ENCODE measurements at places on chromosomes 4 and X.
A peak's percentile ranks its signal among the peaks of the same experiment; 100 is the strongest.

GRCh38 chr4:143623896-143624295, 76.6 kb downstream of the FREM3 start:
- DNase-seq: no peak

- DNase-seq: no peak
Observed at GRCh38 chr4:190020790-190021717, 6.0 kb downstream of the FRG2 start.

- no peak for DNase-seq
Observed at GRCh38 chr4:90080116-90080515, 47.1 kb upstream of the CCSER1 start.

GRCh38 chr4:147913137-147913536, 181.2 kb downstream of the ARHGAP10 start:
- DNase-seq: no peak

- no peak for DNase-seq
Observed at GRCh38 chrX:21912989-21913388, 27.5 kb upstream of the SMS start.

- no peak for DNase-seq
Observed at GRCh38 chr4:102543030-102543928, 42.1 kb downstream of the NFKB1 start.

DNA sequence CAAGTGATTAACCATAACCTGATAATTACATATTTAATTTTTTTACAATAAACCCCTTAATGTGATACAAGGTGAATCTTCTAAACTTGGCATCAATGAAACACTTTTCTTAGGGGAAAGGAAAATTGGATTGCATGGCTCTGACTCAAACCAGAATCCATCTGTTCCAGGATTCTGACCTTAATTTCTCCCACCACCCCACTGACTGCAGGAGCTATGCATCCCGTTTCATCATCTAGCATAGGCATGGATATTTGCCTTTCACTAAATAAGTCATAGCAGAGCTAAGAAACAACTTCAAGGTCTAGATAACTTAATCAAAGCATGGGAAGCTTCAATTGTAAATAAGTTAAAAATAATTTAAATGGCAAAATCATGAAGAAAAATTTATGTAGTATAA, 156.3 kb downstream of the BTC start:
- no peak for DNase-seq

DNA sequence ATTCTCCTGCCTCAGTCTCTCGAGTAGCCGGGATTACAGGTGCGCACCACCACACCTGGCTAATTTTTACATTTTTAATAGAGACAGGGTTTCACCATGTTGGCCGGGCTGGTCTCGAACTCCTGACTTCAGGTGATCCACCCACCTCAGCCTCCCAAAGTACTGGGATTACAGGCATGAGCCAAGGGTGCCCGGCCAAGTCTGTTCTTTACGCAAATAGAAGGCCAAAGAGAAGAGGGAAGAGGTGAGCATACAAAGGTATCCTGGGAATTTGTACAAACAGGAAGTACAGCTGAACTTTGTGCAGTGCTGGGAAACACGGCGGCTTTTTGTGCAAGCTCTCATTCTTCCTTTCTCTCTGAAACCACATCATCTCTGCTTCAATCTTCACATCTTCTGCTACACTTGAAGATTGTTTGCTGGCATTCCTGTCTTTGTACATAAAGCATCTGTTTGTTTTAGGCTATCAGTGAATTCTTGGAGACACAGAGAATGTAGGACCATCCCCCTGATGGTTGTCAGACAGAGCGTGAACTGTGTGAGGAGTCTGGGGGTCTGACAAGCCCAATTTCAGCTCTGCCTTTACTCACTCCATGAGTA, 71.9 kb upstream of the PRSS48 start:
- no peak for DNase-seq

GRCh38 chrX:8341814-8342590, 122.6 kb upstream of the VCX3B start:
- DNase-seq: no peak

- no peak for DNase-seq
Observed at GRCh38 chr4:104393655-104394324, 100.9 kb downstream of the CXXC4 start.

DNA sequence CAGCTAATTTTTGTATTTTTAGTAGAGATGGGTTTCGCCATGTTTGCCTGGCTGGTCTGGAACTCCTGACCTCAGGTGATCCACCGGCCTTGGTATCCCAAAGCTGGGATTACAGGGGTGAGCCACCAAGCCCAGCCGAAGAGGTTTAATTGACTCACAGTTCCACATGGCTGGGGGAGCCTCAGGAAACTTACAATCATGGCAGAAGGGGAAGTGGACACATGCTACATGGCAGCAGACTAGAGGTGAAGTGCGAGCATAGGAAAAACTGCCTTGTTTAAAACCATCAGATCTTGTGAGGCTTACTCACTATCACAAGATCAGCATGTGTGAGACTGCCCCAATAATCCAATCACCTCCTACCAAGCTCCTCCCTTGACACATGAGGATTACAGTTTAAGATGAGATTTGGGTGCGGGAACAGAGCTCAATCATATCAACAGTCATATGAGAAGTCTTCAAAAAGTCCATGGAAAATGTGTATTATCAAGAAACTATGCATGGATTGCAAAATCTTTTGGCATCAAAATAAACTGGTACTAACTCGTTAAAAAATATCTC, 25.8 kb upstream of the RPL39 start:
- DNase-seq: no peak

- DNase-seq: no peak
Observed at GRCh38 chr4:25861951-25862410, 807 bp downstream of the SEL1L3 start.

GRCh38 chr4:139665690-139666529, at the start of gene MGST2:
Gene MGST2, plus strand, starts transcription at chr4:139665819. Its CDS starts 201 bp downstream, at chr4:139666020.
- no peak for DNase-seq

- DNase-seq: no peak
Observed at GRCh38 chr4:110184140-110184790, 14.2 kb downstream of the ELOVL6 start.

DNA sequence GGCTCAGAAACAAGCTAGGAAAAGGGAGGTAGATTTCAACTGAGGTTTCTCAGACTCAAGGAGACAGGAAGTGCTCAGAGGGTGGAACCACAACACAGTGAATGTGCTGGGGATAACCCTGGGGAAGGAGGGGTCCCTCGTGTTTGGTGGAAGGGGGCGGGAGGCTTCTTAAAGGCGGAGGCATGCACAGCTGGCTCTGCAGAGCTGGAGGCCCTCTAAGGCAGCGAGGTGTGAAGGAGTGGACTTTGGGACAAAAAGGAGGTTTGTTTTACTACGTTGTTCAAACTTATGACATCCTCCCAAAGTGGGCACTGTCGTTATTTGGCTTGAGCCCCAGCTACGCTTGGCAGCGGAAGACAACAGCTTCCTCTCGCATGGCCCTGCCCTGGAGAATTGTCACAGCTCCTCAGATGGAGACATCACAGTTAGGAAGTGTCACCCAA, 21.7 kb upstream of the MTM1 start:
- peak; percentile 4 for DNase-seq

- no peak for DNase-seq
Observed at GRCh38 chrX:12741416-12741815, 49.8 kb upstream of the PRPS2 start.

DNA sequence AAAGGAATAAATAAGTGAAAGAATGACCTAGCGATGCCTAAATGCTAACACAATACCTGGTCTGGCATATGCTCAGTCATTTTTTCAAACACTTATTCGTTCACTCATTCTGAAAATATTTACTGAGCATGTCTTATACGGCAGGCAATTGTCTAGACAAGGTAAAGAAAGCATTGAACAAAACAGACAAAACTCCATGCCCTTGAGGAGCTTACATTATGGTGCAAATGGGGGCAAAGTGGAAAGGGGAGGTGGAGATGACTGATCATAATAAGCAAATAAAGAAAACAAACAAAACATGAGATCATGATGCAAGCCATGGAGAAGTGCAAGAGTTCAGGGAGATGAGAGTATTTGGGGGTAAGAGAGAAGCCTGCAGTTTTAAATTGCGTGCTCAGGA, 334.6 kb upstream of the PPARGC1A start:
- no peak for DNase-seq

GRCh38 chr4:112418092-112418491, 97.9 kb downstream of the NEUROG2 start:
- DNase-seq: no peak

DNA sequence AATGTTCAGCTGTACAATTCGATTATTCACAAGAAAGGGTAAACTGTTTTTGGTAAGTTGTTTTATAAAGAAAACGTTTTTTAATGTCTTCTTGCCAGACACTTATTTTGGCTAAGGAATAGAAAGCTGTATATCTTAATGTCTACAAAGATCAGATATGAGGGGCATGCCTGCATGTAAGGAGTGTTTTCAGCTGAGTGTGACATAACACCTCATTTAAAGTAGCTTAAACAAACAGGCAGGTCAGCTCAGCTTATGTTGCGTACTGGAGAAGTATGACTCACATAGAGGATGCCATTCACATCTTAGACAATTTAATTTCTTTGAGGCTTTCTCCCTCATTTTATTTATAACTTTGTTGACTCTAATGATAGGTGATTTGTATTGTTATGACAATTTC, 30.4 kb downstream of the LAMTOR3 start:
- no peak for DNase-seq

- peak; percentile 54 for DNase-seq
Observed at GRCh38 chrX:119690921-119691716, 1.8 kb downstream of the SEPTIN6 start.

GRCh38 chr4:78749258-78749971, 26.7 kb upstream of the BMP2K start:
- no peak for DNase-seq

- DNase-seq: no peak
Observed at GRCh38 chr4:93437991-93438390, 390.6 kb upstream of the ATOH1 start.

GRCh38 chr4:10034612-10035104, 13.4 kb upstream of the SLC2A9 start:
- DNase-seq: no peak

DNA sequence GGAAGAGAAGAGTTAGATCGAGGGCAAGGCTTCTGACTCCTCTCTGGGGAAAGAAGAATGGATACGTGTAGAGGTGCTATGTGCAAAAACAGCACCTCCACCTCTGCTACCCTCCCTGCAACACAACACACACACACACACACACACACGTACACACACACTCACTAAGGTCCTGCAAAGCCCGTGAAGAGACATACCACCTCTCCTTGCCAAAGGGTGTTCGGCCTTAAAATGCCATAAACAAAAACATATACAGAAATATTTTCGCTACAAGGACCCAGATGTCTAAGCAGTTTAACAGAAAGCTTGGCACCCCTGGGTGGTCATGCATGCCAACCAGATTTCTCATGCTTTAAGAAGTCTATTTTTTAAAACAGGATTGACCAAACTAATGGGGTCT, 1.5 kb downstream of the TIFA start:
- no peak for DNase-seq

GRCh38 chr4:103150677-103151076, 47.5 kb downstream of the CENPE start:
- DNase-seq: no peak

- no peak for DNase-seq
Observed at GRCh38 chr4:94767446-94767845, 9.7 kb downstream of the BMPR1B start.

- no peak for DNase-seq
Observed at GRCh38 chr4:176800891-176801534, 8.3 kb upstream of the VEGFC start.

DNA sequence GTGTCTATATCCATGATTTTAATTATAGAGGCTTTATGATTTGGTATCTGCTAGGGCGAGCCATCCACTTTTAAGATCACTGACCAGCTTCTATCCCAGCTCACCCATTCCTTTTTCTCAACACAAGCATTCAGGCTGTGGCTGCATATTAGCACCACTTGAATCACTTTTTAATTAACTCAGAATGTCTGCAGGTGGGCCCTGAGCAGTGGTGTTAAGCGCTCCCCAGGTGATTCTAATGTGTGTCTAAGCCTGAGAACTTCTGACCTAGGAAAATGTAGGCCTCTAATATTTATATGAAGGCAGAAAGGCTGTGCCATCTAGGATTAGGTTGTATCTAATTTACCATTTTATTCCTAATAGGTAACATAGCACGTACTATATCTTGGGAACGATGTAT, 19.8 kb upstream of the QRFPR start:
- DNase-seq: no peak

DNA sequence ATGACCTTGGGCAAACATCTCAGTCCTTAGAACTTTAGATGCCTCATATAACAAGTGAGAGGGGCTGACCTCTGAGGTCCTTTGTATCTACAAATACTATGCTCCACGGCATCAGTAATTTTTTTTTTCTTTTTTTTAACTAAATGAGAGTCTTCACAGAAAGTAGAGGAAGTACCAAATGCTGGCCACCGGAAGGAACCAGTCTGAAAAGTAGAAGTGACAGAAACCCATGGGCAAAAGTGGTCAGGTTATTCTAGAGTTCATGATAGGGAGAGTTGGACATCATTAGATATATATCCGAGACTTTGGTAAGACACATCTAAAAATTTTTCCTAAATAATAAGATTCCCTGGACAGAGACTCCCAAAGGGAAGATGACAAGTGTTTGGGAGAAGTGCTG, 53.7 kb downstream of the COQ2 start:
- DNase-seq: no peak

- DNase-seq: peak; percentile 90
Observed at GRCh38 chr4:39458505-39459300, at the start of the genes LIAS and RPL9. Gene LIAS, plus strand, starts transcription at chr4:39459056. Its CDS starts 62 bp downstream, at chr4:39459118. Gene RPL9, minus strand, starts transcription at chr4:39458922. Its CDS starts 483 bp downstream, at chr4:39458439.

GRCh38 chrX:73903941-73904340, 340.9 kb downstream of the CHIC1 start:
- no peak for DNase-seq

GRCh38 chr4:13516315-13516860, 27.9 kb downstream of the NKX3-2 start:
- no peak for DNase-seq

- DNase-seq: no peak
Observed at GRCh38 chr4:111360906-111361305, 738.0 kb upstream of the PITX2 start.

- DNase-seq: no peak
Observed at GRCh38 chrX:70769659-70770227, 138.8 kb downstream of the TEX11 start.

DNA sequence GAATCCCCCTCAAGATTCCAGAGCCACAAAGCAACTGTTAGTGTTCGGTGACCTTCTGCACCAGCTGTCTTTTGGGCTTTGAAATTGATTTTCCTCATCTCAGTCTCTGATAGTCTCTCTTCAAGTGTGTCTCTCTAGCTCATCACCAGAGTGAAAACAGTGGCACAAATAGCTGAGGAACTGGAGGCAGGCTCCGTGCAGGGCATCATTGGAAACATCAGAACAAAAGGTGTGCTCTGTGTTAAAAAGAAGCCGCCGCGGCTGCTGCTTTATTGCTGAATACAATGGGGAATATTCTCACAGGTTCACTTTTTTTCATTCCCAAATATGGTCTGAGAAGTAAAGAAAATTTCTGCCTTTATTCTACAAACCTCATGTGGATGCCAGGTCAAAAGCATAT, 297.5 kb downstream of the DCTD start:
- no peak for DNase-seq

DNA sequence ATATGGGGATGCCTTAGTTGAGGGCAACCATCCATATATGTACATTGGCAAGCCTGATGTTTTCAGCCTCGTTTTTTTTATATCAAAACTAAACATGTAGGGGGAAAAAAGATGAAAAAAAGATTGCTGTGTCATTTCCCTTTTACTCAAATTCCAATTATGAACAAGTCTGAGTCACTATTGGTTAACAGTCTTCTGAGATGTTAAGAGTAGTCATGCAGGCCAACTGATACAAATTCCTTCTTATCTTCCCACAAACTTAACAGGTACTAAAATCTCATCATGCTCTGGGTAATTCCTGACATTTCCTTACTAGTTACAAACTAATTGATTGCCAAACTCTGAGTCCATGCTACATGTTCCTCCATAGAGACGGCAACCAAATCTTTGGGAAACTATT, 222.1 kb downstream of the FRMPD4 start:
- DNase-seq: no peak

- no peak for DNase-seq
Observed at GRCh38 chr4:156388826-156389225, 435.2 kb upstream of the CTSO start.
